ENCODE measurements at places on chromosomes 6 and 20.

DNA sequence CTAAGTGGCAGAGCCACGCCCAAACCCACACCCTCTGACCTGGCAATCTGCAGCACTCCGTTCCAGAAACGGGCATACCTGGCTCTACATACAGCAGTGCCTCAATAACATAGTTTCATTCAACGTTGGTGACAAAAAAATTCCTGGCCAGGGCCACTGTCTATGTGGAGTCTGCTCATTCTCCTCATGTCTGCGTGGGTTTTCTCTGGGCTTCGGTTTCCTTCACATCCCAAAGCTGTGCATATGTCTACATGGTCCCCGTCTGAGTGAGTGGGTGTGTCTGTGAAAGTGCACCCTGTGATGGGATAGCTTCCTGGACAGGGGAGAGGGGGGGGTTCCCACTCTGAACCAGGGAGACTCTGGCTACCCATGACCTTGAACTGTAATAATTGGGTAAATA lies 2.1 kb downstream of the KIAA0319 start:
- DNase-seq, result no peak

- DNase-seq, result no peak
Observed at GRCh38 chr6:106688177-106688951, 59.0 kb downstream of the QRSL1 start.

- DNase-seq, result no peak
Observed at GRCh38 chr20:33475381-33476152, 14.3 kb upstream of the CBFA2T2 start.

DNA sequence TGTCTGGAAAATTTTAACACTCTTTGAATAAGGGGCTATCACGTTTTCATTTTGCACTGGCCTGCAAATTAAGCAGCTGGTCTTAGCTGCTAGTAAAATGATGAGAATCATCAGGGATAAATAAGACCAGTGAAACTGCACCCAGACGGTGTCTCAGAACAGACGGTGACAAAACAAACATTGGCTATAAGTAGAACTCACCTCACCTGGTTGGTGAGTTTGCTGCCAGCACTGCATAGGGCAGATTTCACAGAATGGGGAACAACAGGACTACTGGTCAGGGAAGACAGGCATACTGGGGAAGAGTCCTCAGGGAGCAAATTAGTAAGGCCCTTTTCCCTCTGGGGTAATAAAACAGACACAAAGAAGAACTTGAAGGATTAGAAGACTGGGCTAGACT lies 175.9 kb upstream of the CITED2 start:
- no peak for DNase-seq

GRCh38 chr6:137978252-137978896 lies 111.3 kb downstream of the TNFAIP3 start:
- DNase-seq, result no peak

DNA sequence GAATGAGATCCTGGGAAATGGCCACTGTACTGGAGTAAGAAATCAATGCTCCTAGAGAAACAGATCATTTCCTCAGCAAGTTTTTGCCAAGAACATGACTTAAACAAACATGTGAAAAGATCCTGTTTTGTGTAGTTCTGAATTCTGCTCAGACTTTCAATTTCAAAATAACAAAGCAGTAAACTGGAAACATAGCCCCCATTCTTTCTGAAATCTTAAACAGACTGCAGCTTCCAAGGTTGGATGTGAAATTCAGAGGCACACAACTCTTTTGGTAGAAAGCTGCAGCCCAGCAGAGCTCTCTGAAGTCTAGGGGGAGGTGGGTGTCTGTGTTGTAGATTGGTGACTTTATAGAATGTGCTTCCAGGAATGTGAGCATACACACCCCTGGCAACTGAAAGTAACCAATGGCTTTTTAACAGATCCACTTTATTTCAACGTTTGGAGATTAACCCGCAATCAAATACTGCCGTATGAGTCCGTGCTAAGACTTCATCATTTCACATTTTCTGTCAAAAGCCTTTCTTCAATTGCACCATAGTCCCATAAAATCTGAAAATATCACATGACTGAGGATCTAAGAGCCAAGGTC lies 86.4 kb downstream of the ATXN1 start:
- DNase-seq, result no peak

DNA sequence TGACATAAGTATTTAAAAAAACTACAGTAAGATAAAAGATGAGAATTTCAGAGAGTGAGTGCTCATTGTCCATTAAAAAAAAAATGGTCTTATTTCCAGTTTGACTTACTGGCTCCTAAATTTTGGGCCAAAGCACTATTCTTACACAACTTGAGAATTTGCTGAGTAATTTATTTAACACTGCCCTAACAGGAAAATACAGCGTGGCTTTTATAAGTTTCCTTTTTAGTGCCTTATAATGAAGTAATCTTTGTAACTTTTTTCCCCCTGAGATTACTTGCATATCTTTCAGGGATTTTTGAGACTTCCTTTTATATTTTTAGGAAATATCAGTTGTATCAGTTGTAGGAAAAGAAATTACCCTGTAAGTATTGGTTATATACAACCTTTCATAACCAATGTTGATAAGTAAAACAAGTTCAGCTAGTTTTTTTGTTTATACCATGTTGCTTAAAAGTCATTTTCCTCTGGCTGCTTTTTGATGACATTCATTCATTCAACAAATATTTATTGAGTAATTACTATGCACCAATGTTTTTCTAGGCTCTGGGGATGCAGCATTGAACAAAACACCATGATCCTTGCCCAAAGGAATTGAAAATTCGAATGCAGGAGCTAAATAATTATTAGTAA lies 106.4 kb upstream of the SGK1 start:
- no peak for DNase-seq

DNA sequence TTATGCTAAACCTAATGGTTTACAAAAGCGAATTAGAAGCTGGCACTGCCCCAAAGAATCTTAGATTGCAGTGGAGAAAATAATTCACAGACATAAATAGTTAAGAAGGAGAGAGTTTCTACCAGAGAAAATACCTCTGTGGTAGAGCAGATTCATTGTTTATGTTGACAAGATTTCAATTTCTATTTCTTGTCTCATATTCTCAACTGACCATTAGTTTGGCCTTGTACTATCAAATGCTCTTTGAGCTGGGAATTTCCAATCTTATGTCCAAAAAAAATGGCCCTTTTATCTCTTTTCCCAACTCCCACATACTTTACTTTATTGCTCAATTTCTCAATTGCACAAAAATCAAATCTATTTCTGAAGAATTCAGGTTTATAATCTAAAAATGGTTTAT lies 804.1 kb upstream of the CITED2 start:
- no peak for DNase-seq

- DNase-seq, result no peak
Observed at GRCh38 chr6:7166410-7167293, 58.9 kb downstream of the RREB1 start.

DNA sequence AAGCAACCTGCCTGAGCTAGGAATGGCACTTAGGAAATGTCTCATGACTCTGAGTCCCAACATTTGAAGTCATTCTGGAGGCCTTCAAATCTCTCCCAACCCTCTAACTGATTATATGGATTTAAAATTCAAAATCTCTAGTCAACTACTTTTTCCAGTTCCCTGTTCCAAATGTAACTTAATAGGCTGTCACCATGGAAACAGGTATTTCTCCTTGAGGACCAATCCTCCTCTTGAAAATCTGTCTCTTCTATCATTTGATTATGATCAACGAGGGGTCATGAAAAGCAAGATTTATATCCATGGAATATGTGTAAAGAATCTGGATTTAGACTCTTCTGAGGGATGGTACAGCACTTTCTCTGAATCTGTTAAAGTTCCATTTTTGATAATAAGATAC lies 127.3 kb upstream of the DTNBP1 start:
- no peak for DNase-seq

Measured in stimulated activated CD4-positive, alpha-beta T cell treated with anti-CD3 and anti-CD28 coated beads, Interleukin-12 subunit alpha, Interleukin-12 subunit beta, amount 100 ng/mL, for 24 hours (primary cell).